ENCODE measurements at places on chromosomes 2 and 18. TPM values are rescaled to one million over a fixed set of nuclear protein-coding genes. Genes with fewer than 3 reads are reported as not detected.

The ALLC gene
- total RNA-seq = not detected

The SERPINB11 gene
- not detected for total RNA-seq

The CABYR gene
- 1.2 TPM for total RNA-seq

The TUBA4B gene
- total RNA-seq = not detected

The BOK gene
- total RNA-seq = not detected

The KCNE4 gene
- total RNA-seq = not detected

The SERPINB12 gene
- not detected for total RNA-seq

The DCDC2C gene
- not detected for total RNA-seq

The CYS1 gene
- not detected for total RNA-seq

The ASB18 gene
- not detected for total RNA-seq

The CCDC74A gene
- 0.49 TPM for total RNA-seq

The ERMN gene
- 13.0 TPM for total RNA-seq

The GPR155 gene
- 42.7 TPM for total RNA-seq

The DNAH7 gene
- not detected for total RNA-seq

The DPP4 gene
- total RNA-seq = 12.6 TPM

The NAT8 gene
- total RNA-seq = not detected

The UGT1A3 gene
- not detected for total RNA-seq

The HOXD4 gene
- total RNA-seq = not detected

The SSB gene
- 82.0 TPM for total RNA-seq

The UGT1A5 gene
- not detected for total RNA-seq

The VWC2L gene
- total RNA-seq = not detected

The MROH2A gene
- total RNA-seq = not detected

The SF3B1 gene
- 662 TPM for total RNA-seq

The LRATD1 gene
- total RNA-seq = not detected

The ABCG8 gene
- total RNA-seq = not detected
